ENCODE measurements at places on chromosomes 13 and 19.

- no peak for DNase-seq
Measured at GRCh38 chr13:80881942-80882445, 541.1 kb upstream of the SPRY2 start.

GRCh38 chr19:54352041-54352440 lies 12.7 kb downstream of the LAIR1 start:
- no peak for DNase-seq

GRCh38 chr13:41622432-41623429 lies 165.4 kb downstream of the RGCC start:
- peak; percentile 32 for DNase-seq

DNA sequence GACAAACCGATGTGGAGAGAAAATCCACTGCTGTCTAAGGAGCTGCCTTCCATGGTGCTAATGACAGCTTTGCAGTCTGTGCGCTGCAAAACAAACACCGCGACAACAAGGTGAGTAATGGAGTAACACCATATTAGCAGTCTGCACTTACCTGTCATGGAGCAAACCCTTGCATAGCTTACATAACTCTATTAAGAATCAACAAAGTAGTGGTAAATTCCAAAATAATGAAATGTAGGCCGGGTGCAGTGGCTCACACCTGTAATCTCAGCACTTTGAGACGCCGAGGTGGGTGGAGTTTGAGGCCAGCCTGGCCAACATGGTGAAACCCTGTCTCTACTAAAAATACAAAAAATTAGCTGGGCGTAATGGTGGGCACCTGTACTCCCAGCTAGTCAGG lies 56.2 kb downstream of the PARP4 start:
- DNase-seq: no peak

GRCh38 chr19:16561382-16561781 lies 10.8 kb downstream of the SLC35E1 start:
- peak; percentile 93 for DNase-seq

GRCh38 chr19:45217193-45217956 lies 27.8 kb downstream of the EXOC3L2 start:
- no peak for DNase-seq

GRCh38 chr19:42577016-42577415 lies 17.7 kb downstream of the CEACAM8 start:
- no peak for DNase-seq

- no peak for DNase-seq
Measured at GRCh38 chr19:3682741-3683404, 17.4 kb downstream of the PIP5K1C start.

DNA sequence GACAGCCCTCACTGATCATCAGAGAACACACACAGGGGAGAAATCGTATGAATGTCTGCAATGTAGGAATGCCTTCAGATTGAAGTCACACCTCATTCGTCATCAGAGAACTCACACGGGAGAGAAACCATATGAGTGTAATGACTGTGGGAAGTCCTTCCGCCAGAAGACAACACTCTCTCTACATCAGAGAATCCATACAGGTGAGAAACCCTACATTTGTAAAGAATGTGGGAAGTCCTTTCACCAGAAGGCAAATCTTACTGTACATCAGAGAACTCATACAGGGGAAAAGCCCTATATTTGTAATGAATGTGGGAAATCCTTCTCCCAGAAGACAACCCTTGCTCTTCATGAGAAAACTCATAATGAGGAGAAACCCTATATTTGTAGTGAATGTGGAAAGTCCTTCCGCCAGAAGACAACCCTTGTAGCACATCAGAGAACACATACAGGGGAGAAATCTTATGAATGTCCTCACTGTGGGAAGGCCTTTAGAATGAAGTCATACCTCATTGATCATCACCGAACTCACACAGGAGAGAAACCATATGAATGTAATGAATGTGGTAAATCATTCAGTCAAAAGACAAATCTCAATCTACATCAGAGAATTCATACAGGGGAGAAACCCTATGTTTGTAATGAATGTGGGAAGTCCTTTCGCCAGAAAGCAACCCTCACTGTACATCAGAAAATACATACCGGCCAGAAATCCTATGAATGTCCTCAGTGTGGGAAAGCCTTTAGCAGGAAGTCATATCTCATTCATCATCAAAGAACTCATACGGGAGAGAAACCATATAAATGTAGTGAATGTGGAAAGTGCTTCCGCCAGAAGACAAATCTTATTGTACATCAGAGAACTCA lies 32.5 kb downstream of the ZNF567 start:
- DNase-seq: peak; percentile 11

GRCh38 chr13:44989071-44989889 lies at the start of the genes GPALPP1 and NUFIP1:
Gene GPALPP1, plus strand, starts transcription at chr13:44989538. Its CDS starts 117 bp downstream, at chr13:44989655.
Gene NUFIP1, minus strand, starts transcription at chr13:44989471. Its CDS starts 35 bp downstream, at chr13:44989436.
- DNase-seq: peak; percentile 96

GRCh38 chr13:39909634-39910033 lies 254.2 kb downstream of the COG6 start:
- no peak for DNase-seq

- DNase-seq: no peak
Measured at GRCh38 chr13:80072231-80072630, 268.7 kb downstream of the SPRY2 start.

DNA sequence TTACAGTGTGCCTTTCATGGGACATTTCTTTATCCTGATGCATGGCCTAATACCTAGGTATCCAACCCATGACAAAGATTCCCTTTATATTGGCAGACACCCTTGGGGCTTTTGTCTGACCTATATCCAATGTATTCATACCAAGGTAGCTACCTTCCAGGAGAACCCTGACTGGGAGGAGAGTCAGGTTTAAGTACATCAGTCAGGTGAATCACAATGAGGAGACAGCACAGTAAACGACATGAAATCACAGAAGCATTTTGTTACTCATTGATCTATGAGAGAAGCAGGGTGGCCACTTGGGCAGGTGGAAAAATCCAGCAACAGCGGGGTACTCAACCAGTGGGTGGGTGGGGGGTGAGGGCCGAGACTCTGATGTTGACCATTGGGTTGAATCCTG lies 527.4 kb upstream of the ATXN8OS start:
- no peak for DNase-seq

GRCh38 chr13:83423861-83424260 lies 458.4 kb downstream of the SLITRK1 start:
- DNase-seq: no peak

DNA sequence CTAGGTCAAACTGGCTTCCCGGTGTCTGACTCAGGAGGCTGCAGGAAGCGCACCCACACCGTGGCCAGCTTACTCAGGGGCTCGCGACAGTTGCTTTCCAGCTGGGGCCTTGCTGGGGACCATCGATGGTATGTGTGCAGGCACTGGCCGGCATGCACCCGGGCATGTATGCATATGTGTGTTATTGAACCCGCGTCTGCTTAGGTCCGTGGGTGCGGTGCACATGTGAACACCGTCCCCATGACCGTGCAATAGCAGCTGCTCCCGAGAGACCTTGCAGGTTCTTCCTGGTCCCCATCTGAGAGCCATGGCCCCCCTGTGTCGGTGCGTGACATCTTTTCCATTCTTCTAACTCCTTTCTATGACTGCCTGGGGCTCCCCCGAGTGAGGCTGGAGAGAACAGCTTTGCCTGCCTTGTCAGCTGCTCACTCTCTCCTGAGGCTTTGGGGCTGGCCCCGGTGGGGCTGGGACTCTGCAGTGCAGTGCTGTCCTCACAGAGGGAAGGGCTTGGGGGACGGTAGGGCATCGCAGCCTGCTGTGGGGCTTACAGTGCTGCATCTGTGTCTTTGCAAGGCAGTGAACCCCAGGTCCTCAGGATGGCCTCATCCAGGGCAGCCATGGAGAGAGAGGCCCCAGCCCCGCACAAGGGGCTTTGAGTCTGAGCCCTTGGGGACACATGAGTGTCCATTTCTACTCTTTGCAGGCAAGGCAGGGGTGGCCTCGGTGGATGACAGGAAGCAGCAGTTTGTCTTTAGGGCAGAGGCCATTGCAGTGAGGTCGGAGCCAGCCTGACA lies 65.1 kb downstream of the CHST8 start:
- DNase-seq: no peak

DNA sequence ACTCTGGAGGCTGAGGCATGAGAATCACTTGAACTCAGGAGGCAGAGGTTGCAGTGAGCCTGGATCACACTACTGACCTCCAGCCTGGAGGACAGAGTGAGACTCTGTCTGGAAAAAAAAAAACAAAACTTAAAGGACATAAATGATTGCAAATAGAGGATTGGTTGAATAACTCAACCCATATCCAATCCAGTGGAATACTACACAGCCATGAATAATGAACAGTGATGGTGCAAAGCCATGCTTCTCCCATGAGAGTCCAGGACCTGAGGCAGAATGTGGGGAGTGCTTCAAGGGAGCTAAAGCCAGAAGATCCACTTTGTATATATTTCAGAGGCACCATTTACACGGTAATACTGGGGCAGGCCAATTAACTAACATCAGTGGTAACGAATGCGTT lies 2.2 kb upstream of the CEACAM18 start:
- DNase-seq: no peak

DNA sequence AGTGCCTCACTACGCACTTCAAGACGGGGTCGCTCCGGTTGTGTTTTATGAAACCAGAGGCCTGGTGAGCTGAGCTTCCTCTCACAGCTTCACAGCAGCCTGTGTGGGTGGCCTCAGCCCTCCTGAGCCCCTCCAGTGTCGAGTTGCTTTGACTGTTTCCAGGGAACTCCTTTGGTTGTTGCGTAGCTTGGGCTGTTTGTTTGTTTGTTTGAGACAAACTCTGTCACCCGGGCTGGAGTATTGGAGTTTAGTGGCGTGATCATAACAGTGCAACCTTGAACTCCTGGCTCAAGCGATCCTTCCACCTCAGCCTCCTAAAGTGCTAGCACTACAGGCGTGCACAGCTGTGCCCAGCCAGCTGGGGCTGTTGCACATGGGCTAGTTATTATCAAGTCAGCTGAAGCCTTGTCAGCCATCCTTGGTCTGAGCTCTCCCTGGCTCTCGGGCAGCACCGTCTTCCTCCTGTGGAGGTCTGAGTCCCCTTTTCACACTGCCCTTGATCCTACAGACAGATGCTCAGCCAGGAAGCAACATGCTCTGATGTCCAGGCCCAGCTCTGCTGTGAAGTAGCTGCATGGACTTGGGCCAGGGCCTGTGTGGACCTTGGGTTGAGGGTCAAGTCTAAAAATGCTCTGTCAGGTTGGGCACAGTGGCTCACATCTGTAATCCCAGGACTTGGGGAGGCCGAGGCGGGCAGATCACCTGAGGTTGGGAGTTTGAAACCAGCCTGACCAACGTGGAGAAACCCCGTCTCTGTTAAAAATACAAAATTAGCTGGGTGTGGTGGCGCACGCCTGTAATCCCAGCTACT lies 10.2 kb downstream of the DOT1L start:
- DNase-seq: no peak

GRCh38 chr19:43311706-43312105 lies 41.8 kb upstream of the CD177 start:
- DNase-seq: no peak

- no peak for DNase-seq
Measured at GRCh38 chr13:54356209-54356608, 1327.6 kb downstream of the OLFM4 start.

DNA sequence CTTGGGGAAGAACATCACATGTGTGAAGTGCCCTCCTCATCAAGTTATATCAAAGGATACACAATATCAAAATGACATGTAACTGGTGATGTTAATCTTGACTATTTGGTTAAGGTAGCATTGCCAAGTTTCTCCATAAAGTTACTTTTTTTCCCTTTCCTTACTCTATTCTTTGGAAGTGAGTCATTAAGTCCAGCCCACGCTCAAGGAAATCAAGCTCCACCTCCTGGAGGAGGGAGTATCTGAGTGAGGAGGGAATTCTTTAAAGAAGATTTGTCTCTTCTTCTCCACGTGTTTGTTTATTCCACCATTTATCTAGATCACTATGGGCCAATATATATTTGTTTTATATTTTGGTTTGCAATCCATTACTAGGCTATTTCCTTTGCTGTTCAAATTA lies 33.6 kb upstream of the FNDC3A start:
- peak; percentile 10 for DNase-seq

DNA sequence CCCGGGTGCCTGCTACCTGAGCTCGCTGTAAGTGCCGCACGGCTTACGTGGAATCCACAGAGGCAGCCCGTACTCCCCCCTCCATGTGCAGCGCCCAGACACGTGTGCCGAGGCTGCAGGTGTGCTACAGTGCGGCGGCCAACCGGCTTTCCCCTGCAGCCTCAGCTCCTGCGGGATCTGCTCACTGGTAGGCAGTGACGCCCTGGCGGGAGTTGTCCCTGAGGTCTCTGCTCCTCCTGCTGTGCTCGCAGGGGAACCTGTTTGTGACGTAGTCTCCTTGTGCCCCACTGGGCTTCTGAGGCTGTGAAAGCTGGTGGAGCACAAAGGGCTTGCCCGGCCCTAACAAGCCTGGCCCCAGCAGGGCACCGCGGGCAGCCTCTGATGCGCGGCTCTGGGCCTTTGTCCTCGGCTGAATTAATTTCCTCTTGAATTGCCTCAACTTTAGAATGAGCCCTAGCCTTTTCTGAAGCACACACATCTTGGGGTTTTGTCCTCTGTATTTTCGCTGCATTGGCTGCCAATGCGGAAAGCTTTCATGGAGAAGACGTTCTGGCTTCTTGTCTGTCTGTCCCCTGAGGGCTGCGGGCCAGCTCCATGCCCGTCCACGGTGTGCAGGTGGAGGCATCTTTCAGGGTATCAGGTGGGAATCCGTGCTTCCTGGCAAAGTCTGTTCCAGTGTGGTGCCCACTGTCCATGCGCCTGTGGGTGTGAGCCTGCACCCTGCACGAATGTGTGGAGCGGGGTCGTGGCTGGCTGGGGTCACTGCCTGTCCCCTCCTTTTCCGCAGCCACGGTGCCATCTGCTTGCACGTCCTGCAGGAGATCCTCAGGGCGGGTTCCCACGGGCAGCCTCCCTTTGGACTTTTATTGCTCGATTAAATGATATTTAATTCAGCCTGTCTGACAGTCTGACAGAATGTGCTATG lies 77.3 kb upstream of the MCF2L start:
- DNase-seq: no peak

- DNase-seq: peak; percentile 95
Measured at GRCh38 chr19:3175781-3176714, 2.5 kb upstream of the S1PR4 start.

GRCh38 chr13:36752673-36753072 lies 66.3 kb upstream of the RFXAP start:
- no peak for DNase-seq

GRCh38 chr19:51125421-51126075 lies 842 bp downstream of the SIGLEC9 start:
- no peak for DNase-seq

DNA sequence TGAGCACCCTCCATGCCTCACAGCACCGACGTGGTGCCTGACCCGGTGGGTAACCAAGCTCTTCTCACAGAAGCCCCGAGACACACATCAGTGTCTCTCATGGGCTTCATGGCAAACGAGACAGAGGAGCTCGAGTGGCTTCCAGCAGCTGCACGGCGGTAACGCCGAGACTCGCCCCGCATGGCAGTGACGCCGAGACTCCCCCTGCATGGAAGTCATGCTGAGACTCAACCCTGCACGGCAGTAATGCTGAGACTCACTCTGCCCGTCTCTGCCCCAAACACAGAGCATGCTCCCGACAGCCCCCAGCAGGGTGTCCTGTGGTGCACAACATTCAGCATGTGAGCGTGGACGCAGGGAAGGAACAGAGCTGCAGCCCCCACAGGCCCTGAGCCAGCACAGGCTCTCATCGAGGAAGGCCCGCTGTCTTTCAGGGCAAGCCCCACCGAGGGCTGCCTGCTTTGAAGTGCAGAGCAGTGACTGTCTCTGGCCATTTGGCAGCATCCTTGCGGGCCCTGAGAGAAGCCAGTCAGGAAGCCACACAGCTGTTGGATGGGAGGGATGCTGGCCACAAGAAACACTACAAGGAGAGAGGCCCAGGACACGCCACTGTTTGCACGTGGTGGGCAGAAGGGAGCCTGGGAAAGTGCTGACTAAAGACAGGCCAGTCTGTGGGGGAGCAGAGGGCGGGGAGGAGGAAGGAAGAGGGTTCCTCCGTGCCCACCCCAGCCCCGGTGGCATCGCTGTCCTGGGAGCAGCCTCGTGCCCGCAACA lies 9.5 kb downstream of the GAS6 start:
- peak; percentile 98 for DNase-seq
